ENCODE measurements at places on chromosomes 3 and 15.
A peak's percentile ranks its signal among the peaks of the same experiment; 100 is the strongest.

DNA sequence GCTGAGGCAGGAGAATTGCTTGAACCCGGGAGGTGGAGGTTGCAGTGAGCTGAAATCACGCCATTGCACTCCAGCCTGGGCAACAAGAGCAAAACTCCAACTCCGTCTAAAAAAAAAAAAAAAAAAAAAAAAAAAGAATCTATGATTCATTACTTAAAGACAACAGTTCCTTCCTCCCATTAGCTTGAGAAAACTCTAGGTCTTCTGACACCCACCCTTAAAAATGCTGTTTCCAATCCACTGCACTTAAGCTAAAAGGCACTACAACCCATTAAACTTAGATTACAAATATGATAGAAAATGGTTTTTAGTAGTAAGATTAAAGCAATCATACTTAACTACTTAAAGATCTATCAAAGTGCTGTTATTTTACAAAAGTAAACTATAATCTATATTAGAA is 40.0 kb upstream of the BHLHE40 start:
- H3K27me3 ChIP-seq: no peaks in the 10 kb centered on the region
- DNase-seq: no peak
- no peaks in the 10 kb centered on the region for H3K36me3 ChIP-seq
- H3K27ac ChIP-seq: no peak overlapping the region
- H3K4me3 ChIP-seq: no peak overlapping the region

DNA sequence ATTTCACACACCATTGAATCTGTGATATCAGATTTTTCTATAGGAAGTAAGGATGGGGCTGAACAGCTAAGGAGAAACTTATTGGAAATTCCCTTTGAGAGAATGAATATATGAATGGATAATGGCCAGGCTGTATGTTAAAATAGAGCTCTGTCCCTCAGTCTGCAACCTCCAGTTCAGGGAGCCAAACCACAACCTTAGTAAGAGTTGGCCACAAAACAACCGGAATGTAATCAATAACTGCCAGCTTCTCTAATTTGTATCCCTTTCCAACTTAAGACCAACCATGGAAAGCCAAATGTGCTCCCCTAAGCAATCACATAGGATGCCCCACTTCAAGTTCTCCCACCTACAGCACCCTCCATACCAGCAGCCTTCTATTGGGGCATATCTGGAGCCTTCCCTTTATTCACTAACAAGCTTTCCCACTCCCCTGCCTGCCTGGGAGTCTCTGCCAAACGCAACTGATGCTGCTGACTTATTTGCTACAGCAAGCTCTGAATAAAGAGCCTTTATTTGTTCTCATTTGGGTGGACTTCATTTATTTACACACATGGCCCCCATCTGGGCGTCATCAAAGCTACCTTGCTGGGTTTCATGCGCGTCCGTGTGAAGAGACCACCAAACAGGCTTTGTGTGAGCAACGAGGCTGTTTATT is 75.4 kb upstream of the LARS2 start:
- no peaks in the 10 kb centered on the region for H3K36me3 ChIP-seq
- H3K4me1 ChIP-seq: no peaks in the 10 kb centered on the region
- H3K27ac ChIP-seq: no peak overlapping the region
- H3K27me3 ChIP-seq: no peaks in the 10 kb centered on the region
- H3K4me3 ChIP-seq: no peak overlapping the region
- no peak for DNase-seq

- H3K36me3 ChIP-seq: no peaks in the 10 kb centered on the region
- no peaks in the 10 kb centered on the region for H3K4me1 ChIP-seq
- DNase-seq: no peak
- no peak overlapping the region for H3K27ac ChIP-seq
- no peaks in the 10 kb centered on the region for H3K27me3 ChIP-seq
- H3K4me3 ChIP-seq: no peak overlapping the region
Measured at GRCh38 chr3:182436547-182436946, 356.8 kb upstream of the ATP11B start.

GRCh38 chr3:44535364-44535763 is 19.6 kb upstream of the ZKSCAN7 start:
- H3K27me3 ChIP-seq: peaks cover 45% of the 10 kb centered on the region
- H3K4me3 ChIP-seq: no peak overlapping the region
- H3K36me3 ChIP-seq: no peaks in the 10 kb centered on the region
- H3K27ac ChIP-seq: no peak overlapping the region
- DNase-seq: no peak

DNA sequence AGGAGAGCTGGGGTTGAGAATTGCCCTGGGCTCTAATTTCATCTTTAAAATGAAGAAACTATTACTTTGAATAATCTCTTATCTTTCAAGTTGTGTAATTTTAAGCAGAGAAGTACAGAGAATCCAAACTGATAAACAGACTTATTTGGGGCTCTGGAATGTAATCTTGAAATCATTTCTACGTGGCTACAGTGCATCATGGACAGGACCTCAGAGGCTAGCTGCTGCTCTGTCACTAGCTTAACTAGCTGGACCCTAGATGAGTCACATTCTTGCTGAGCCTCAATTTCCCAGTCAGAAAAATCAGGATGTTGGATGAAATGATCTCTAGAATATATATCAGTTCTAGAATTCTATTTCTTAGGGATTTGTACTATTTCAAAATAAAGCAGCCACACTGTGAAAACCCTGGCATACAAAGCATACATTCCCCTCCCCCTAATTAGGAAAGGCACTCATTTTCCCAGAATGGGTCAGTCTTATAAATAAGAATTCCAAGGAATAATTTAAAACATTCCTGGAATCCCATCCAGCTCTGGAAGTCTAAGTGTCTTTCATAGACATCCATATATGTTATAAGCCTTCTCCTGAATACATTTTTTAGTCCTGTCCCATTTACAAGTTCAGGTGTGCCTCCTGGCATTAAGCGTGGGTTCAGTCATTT is 47.2 kb downstream of the RASGRP1 start:
- H3K27ac ChIP-seq: no peak overlapping the region
- DNase-seq: no peak
- H3K27me3 ChIP-seq: no peaks in the 10 kb centered on the region
- H3K4me1 ChIP-seq: peaks cover 11% of the 10 kb centered on the region
- no peaks in the 10 kb centered on the region for H3K36me3 ChIP-seq

- no peaks in the 10 kb centered on the region for H3K4me1 ChIP-seq
- H3K27me3 ChIP-seq: no peaks in the 10 kb centered on the region
- no peak for DNase-seq
- H3K4me3 ChIP-seq: no peak overlapping the region
- H3K27ac ChIP-seq: no peak overlapping the region
Measured at GRCh38 chr3:39757307-39757706, 52.1 kb upstream of the MYRIP start.

DNA sequence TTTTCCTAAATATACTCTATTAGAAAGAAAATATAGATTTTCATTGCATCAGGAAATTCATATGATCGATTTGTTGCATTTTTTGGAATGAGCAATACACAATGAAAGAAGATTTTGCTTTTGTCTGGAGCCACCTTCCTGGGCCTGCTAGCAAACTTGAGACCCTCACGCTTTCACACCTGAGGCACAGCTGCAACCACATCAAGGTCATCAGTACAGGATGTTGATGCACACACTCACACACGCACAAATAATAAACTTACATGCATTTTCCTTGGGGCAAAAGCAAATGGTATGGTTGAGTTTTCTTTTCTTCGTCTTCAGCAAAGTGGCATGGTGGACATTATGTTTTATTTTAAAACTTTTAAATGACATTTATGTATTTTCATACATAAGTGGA is 64.8 kb upstream of the SATB1 start:
- no peaks in the 10 kb centered on the region for H3K4me1 ChIP-seq
- no peak overlapping the region for H3K4me3 ChIP-seq
- H3K27ac ChIP-seq: no peak overlapping the region
- H3K36me3 ChIP-seq: no peaks in the 10 kb centered on the region

GRCh38 chr3:32026593-32026992 is 45.0 kb downstream of the ZNF860 start:
- DNase-seq: no peak
- H3K4me1 ChIP-seq: no peaks in the 10 kb centered on the region
- H3K36me3 ChIP-seq: no peaks in the 10 kb centered on the region
- H3K27ac ChIP-seq: no peak overlapping the region

DNA sequence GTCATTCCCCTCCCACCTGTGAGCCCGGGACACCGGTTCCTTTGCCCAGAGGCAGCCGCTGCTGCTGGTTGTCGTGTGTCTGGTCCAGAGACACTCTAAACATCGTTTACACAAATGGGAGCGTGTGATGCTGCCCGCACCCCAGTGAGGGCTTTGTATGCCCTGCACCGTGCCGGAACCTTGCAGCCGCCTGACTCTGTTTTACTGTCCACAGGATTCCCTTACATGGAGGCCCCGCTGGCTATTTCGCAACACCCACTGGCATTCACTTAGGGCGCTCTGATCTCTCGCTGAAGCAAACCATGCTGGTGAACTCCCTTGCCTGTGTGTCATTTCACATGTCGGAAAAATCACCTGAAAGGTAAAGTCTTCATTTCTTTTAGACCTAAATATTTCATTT is 100.8 kb upstream of the SLC6A6 start:
- no peak for DNase-seq
- no peaks in the 10 kb centered on the region for H3K27me3 ChIP-seq
- H3K4me1 ChIP-seq: no peaks in the 10 kb centered on the region
- H3K27ac ChIP-seq: no peak overlapping the region
- H3K4me3 ChIP-seq: no peak overlapping the region

- H3K27me3 ChIP-seq: no peaks in the 10 kb centered on the region
- H3K36me3 ChIP-seq: no peaks in the 10 kb centered on the region
- DNase-seq: peak; percentile 69
- H3K4me1 ChIP-seq: no peaks in the 10 kb centered on the region
- H3K27ac ChIP-seq: peak overlapping the region; percentile 86
Measured at GRCh38 chr15:75640483-75641178, 607 bp upstream of the IMP3 start.

GRCh38 chr15:95616306-95616705 is 714.2 kb upstream of the NR2F2 start:
- no peaks in the 10 kb centered on the region for H3K4me1 ChIP-seq
- H3K36me3 ChIP-seq: no peaks in the 10 kb centered on the region
- DNase-seq: no peak

GRCh38 chr3:177665122-177665808 is 468.0 kb upstream of the TBL1XR1 start:
- no peak overlapping the region for H3K27ac ChIP-seq
- no peak for DNase-seq
- H3K27me3 ChIP-seq: no peaks in the 10 kb centered on the region

DNA sequence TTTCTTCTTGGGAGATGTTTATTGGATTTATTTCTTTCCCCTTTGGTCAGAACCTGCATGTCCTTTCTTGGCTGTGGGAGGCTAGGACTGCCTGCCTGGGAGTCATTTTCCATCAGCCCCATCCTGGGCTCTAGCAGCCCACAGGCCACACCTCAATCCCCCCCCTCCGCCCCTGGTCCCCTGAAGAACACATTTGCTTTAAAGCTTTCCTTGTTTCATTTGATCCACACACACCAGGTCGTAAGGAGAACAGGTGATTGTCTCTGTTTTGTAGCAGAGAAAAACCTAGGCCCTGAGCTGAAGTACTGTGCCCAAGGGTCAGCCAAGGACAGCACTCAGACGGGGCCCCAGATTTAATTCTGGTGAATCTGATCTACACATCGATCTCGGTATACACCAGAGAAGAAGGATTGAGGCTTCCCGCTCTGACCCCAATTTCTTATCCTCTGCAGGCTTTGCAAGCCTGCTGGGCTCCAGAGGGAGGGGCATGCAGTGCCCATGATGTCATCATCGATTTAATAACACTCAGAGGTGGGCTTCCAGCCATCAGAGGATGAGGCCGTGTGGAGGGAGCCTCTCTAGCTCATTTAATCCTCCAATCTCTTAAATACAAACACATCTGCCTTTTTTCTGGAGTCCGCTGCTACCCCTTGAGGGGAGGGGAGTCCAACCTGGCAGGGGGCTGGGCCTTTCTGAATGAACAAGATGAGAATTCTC is 1.7 kb upstream of the CLN6 start:
- H3K27me3 ChIP-seq: no peaks in the 10 kb centered on the region
- no peaks in the 10 kb centered on the region for H3K36me3 ChIP-seq
- no peak for DNase-seq
- H3K4me3 ChIP-seq: no peak overlapping the region
- H3K4me1 ChIP-seq: peaks cover 5% of the 10 kb centered on the region

- DNase-seq: no peak
- peaks cover 36% of the 10 kb centered on the region for H3K4me1 ChIP-seq
- no peaks in the 10 kb centered on the region for H3K27me3 ChIP-seq
- H3K27ac ChIP-seq: no peak overlapping the region
- no peaks in the 10 kb centered on the region for H3K36me3 ChIP-seq
Measured at GRCh38 chr3:65905771-65906170, 132.9 kb downstream of the MAGI1 start.

DNA sequence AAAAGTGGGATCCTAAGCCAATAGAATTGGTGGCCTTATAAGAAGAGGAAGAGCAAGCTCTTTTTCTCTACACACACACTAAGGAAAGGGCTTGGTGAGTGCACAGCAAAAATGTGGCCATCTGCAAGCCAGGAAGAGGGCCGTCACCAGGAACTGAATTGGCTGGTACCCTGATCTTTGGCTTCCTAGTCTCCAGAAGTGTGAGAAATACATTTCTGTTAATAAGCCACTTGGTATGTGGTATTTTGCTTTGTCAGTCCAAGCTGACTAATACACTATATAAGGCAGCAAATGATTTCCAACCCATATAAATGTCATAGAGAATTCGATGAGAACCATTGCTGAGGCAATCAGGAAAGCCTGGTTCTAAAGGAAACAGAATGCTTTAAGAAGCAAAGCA is 816.3 kb upstream of the SEMA6D start:
- no peak overlapping the region for H3K4me3 ChIP-seq
- no peaks in the 10 kb centered on the region for H3K27me3 ChIP-seq
- no peaks in the 10 kb centered on the region for H3K36me3 ChIP-seq
- no peak for DNase-seq
- H3K27ac ChIP-seq: no peak overlapping the region
- peaks cover 5% of the 10 kb centered on the region for H3K4me1 ChIP-seq

GRCh38 chr3:60444898-60445437 is 806.3 kb downstream of the FHIT start:
- no peak overlapping the region for H3K27ac ChIP-seq
- H3K4me3 ChIP-seq: no peak overlapping the region
- peaks cover 4% of the 10 kb centered on the region for H3K4me1 ChIP-seq

DNA sequence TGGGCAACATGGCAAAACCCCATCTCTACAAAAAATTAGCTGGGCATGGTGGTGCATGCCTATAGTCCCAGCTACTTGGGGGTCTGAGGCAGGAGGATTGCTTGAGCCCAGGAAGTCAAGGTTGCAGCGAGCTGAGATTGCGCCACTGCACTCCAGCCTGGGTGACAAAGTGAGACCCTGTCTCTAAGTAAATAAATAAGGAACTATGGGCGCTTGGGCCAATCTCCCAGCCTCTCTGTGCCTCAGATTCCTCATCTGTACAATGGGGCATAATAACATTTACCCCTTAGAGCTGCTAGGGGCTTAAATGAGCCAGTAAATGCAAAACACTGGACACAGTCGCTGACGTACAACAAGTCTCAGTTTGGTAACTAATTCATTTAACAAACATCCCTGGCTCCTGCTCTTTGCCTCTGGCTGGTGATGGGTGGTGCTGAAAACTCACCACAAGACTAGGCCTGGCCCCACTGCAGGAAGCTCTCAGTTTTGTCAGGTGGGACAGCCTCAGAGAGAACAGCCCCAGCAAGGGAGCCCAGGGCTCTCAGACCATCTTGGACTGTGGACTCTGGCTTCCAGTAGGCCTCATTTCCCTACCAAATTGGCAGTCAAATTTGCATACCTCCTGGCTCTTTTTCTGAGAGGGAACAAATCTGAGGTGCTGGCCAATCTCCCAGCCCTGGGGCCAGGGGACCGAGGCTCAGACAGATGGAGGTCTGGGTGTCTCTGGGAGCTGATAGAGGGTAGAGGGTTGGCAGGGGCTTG is 6.4 kb upstream of the TBC1D2B start:
- DNase-seq: no peak
- H3K27ac ChIP-seq: no peak overlapping the region
- no peaks in the 10 kb centered on the region for H3K36me3 ChIP-seq
- H3K4me1 ChIP-seq: peaks cover 6% of the 10 kb centered on the region
- H3K4me3 ChIP-seq: no peak overlapping the region
- no peaks in the 10 kb centered on the region for H3K27me3 ChIP-seq
